HTR-8/SVneo (cell line): ENCODE measurements at places on chromosomes 2 and 18.

DNA sequence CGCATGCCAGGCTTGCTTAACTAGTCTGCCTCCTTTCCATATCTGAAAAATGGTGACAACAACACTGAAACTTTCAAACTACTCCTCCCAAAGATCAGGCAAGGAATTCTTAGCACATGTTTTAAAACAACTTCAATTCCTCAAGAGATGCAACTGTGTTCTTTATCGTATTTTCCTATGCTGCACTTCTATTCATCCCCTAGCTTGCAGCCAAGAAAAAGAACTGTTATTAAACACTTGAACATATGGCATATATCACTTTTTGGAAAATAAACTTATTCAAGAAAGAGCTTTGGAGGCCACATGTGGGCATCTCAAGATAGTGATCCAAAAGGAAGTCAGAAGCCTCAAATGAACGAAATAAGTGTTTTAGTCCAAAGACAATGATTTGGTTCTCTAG, 75.6 kb upstream of the STAM2 start:
- DNase-seq: no peak

DNA sequence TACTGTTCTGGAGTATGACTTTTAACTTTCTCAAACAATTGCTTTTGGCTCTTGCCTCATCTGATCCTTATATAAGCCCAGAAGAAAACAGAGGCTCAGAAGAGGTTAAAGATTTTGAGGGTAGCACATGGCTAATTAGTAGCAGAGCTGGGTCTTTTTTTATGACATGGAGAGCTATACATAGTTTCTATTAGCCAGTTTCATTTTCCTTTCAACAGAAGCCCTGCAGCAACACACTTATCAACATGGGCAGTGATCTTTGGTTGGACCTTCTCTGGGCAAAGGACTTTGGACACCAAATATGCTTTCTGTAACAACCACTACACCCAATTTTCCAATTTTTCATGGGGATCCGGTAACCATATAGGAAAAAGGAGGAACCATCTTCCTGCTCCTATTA, 64.9 kb downstream of the NCKAP5 start:
- DNase-seq: no peak

DNA sequence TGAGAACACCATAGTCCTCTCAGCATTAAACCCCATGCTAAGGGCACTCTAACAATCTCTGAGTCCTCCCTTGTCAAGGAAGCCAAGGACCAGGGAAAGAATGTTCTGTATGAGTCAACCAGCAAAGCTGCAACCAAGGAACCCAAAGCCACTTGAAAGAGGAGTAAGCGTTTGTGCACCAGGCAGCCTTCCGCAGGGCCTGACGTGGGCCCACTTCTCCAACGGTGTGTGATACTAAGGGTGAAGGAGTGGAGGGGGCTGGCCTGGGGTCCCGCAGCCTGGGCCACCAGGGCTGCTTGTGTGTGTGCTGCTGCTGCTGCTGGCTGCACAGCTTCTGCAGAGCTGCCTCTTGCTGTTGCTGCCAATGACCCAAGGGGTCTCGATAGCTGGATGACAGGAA, 30.1 kb upstream of the GALNT14 start:
- no peak for DNase-seq

- DNase-seq: no peak
Measured at GRCh38 chr2:43128559-43128955, 97.8 kb downstream of the ZFP36L2 start.

- no peak for DNase-seq
Measured at GRCh38 chr2:196409376-196409775, 230.1 kb upstream of the CCDC150 start.

DNA sequence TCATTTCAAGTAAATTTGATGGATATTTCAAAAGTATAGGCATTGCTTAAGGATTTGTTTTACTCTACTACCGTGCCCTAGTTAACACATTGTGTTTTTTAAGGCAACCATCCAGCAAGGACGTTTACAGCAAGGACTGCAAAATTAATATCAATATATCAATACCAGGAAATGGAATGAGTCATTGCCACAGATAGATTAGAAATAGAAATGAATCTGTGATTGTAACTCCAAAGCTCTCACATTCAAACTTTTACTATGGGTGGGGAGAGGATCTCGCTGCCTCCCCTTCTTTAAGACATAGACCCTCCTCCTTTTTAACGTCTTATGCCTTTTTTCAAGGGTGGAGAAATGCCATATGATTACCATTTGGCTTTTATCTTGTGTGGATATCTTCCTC, 3.8 kb downstream of the CD28 start:
- no peak for DNase-seq

- DNase-seq: no peak
Measured at GRCh38 chr2:205540036-205540435, 142.3 kb upstream of the NRP2 start.

- DNase-seq: peak; percentile 43
Measured at GRCh38 chr2:75403991-75404428, 156.7 kb downstream of the EVA1A start.

- no peak for DNase-seq
Measured at GRCh38 chr2:149103081-149103620, 64.7 kb downstream of the LYPD6B start.

GRCh38 chr2:190129421-190130199, 67.1 kb upstream of the MSTN start:
- no peak for DNase-seq

- DNase-seq: no peak
Measured at GRCh38 chr2:105309147-105309545, 20.4 kb downstream of the TGFBRAP1 start.

GRCh38 chr18:74123200-74123599, 24.4 kb downstream of the FBXO15 start:
- no peak for DNase-seq

DNA sequence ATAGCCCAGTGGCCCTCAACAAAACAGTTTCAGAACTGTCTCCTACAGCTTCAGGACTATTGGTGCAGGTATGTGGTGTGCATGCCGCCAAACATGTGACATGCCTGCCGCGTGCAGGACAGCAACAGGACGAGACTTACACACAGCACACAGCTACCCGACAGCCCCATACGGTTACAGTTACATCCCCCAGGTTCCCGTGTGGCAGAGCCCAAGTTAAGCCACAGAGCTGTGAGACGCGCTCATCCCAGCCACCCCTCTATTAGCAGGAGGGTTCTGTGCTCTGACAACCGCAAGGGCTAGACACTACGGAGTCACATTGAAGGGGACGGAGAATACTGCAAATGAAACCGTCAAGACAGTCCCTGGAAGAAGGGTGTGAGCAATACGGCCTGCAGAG, 16.4 kb upstream of the TUBB6 start:
- no peak for DNase-seq

GRCh38 chr2:174597345-174598047, at the start of gene WIPF1:
Gene WIPF1, minus strand, starts transcription at chr2:174597804. Its CDS starts 12,231 bp downstream, at chr2:174585573.
- no peak for DNase-seq
